Stimulated activated CD8-positive, alpha-beta memory T cell treated with anti-CD3 and anti-CD28 coated beads, Interleukin-12 subunit alpha, Interleukin-12 subunit beta, amount 100 ng/mL, for 1 hour (primary cell): ENCODE measurements at places on chromosomes 16 and 17.

- DNase-seq = no peak
These were observed 121.8 kb downstream of the SPACA3 start for GRCh38 chr17:33113276-33113990.

DNA sequence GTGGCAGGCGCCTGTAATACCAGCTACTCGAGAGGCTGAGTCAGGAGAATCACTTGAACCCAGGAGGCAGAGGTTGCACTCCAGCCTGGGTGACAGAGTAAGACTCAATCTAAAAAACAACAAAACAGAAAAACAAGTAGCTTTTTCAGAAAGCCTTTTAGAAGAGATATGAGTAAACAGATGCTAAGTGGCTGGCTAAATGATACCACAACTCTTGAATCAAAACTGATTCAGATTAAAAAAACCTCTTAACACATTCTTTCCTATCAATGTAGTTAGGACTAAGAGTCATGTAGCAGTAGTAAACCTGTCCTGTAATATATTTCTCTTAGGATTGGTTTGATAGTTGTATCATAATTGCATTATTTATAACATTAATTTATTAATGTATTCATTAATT lies 23.0 kb downstream of the PPM1D start:
- DNase-seq = no peak

DNA sequence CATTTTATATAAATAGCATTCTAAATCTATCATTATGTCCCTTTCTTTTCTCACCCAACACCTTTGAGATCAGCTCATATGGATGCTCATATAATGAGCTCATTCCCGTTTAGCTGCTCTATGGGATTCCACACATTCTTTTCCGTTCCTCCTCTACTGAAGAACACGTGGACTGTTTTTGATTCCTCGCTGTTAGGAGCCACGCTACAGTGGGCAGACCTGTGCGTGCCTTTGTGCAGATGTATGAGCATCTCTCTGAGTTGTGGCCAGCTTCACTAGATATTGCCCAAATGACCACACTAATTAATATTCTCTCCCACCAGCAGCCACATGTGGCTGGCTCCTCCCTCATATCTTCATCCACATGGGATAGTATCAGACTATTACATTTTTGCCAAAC lies 6.0 kb upstream of the TNFRSF13B start:
- DNase-seq = no peak

DNA sequence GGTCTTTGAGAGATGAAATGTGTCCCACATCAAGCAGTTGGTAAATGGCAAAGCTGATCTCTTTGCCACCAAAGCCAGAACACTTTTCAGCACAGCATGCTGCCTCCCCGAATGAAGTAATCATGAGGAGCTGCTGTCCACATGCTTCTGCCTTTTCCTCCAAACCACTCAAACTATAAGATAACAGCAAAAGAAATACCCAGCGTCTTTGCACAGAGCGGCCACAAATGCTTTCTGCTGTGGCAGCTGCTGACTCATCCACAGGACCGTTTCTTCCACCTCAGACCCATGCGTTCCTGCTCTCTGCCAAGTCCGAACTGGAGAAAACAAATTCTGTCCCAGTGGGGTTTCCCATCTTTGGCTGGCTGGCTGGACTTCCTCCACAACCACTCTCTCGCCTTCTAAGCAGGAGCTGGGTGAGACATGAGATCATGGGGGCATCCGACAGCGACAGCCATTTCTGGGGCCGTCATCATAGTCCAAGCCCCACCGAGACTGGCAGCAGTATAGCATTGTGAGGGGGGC lies 27.1 kb downstream of the TBC1D3B start:
- no peak for DNase-seq

GRCh38 chr17:35022536-35023063 lies 40.9 kb downstream of the RFFL start:
- DNase-seq = peak; percentile 55

- DNase-seq = no peak
These were observed 168.5 kb downstream of the KATNIP start for GRCh38 chr16:27718201-27719105.
